Panc1 (cell line): ENCODE measurements at places on chromosomes 12 and 14.

DNA sequence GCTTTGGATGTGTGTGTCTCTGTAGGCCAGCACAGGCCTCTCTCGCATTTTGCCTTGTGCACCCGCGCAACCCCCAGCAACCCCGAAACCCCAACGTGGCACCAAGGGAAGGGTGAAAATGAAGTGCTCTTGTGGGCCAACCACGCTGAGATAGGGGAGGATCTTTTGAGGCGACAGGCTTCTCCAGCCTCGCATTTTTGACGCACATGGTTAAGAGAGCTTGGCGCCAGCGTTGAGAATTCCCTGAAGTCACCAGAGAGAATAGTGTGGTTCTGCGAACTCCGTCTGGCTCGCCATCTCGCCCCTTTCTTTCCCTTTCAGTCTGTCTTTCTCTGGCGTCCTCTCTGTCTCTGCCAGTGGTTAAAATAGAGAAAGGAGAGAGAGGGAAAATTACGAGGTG, 1.9 kb upstream of the TBX3 start:
- DNase-seq, result no peak

DNA sequence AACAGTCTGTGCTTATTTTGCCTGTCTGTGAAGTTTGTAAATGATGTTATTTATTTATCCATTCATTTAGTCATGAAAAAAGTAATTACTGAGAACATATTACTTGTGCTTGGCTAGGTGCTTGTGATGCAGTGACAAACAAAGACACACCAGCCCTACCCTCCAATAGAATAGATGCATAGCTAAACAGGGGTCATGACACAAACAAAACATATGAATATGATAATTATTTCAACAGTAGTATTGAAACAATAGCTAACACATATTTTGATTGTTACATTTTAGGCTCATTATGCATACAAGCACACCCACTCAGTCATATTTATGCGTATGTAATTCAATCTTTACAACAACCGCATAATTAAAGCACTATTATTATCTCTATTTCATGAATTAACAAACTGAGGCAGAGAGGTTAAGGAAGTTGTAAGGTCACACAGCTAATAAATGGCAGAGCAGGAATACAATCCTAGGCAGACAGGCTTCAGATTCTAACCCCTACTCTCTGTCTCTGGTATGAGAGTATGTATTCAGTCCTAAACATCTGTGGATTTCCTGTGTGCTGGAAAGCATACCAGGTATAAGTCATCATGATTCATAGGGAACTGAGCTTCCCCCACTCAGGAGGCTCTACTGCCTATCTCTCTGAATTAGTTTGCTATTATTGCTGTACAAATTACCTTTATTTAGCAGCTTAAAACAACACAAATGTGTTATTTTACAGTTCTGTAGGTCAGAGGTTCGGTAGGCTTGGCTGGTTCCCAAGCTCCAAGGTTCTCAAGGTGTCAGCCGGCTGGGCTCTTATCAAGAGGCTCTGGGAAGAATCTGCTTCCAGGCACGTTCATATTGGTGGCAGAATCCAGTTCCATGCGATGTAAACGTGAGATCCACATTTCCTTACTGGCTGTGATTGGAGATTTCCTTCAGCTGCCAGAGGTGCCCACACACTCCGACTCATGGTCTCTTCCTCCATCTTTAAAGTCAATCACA, 509.4 kb downstream of the GALC start:
- no peak for DNase-seq

DNA sequence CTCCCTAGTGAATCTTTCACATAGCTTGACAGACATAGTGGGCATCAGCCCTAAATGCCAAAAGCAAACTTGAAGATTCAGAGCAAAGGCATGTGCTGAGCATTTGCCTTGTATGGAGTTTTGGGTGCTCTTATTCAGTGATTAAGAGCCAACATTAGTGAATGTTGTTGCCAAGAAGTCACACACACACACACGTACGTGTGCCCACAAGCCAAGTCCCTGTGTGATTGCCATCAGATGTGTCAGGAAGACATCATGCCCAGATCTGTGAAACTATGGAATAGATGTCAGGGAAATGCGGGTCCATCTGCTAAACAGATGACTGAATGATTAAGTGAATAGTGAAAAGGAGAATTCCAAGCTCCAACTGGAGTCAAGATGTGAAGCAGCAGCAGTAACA, 149.0 kb downstream of the AKAP6 start:
- DNase-seq, result no peak

- DNase-seq, result no peak
Measured at GRCh38 chr12:104025771-104026170, 24.2 kb downstream of the GLT8D2 start.

DNA sequence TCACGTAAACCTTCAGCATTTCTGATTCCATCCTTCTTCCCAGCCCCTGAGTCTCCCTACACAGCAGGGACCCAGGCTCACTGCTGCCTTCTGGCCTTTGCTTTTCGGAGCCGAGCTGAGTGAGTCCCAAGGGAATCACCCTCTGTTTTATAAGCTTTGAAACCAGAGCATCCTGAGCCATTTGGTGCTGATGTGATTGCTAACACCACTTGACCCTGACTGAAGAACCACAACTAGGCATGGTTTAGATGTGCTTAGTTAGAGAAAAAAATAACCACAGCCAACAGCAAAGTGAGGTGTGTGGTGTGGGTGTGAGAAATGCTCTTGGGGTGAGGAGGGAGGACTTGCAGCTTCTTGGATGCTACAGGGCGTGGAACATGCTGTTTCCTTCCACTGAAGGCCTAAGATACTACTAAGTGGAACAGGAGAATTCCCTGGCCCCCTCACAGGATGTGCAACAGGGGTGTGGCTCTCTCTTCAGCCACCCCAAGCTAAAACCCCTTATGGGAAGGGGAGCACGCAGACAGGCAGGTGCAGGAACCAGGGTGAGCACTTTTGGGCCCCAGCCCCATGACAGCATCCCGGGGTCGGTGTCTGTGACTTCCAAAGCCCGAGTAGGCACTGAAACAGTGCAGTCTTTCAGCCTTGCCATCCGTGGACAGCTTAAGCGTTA, at the start of gene TC2N:
TC2N (minus strand) TSS at position 221 of the 673 bp plus-strand sequence. CDS start 53,767 bp downstream, outside the sequence.
- DNase-seq, result no peak

DNA sequence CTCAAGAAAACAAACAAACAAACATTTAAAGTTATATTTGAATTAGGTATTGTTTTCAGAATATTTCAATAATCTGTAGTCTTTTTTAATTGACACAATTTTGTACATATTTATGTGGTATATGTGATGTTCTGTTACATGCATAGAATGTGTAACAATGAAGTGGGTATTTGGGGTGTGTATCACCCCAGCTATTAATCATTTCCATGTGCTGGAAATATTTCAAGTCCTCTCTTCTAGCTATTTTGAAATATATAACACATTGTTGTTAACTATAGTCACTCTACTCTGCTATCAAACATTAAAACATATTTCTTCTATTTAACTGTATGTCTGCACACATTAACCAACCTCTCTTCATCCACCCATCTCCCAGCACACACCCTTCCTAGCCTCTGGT, 32.0 kb upstream of the SIX1 start:
- no peak for DNase-seq

GRCh38 chr12:69726922-69727321, 11.7 kb upstream of the RAB3IP start:
- no peak for DNase-seq

DNA sequence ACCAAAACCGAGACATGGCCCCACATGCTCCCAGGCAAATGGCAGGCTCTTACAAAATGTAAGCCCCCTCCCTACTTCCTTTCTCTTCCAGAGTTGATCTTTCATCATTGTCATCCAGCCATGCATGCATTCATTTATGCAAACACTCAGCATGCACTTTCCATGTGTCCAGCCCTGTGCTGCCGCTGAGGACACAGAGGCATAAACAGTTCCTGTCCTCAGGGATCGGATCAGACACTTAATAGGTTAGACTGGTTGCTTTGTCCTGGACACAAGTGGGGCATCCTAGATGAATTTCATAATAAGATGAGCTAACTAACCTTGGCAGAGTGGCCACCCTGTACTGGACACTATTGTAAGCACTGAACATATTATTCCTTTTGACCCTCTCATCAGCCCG, 23.1 kb downstream of the PRIMA1 start:
- no peak for DNase-seq

DNA sequence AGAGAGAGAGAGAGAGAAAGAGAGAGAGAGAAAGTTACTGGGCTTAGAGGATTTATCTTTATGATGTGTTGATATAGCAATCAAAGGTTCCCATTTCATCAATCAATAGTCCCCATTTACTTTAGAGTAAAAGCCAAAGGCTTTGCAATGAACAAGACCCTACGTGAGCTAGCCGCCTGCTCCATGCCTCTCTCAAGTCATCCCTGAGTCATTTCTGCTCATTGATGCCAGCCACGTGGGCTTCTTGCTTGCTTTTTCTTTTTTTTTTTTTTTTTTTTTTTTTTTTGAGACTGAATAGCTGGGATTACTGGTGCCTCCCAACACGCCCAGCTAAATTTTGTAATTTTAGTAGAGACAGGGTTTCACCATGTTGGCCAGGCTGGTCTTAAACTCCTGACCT, 70.9 kb downstream of the GPR135 start:
- no peak for DNase-seq

- DNase-seq, result no peak
Measured at GRCh38 chr12:115405471-115405860, 721.5 kb upstream of the TBX3 start.

DNA sequence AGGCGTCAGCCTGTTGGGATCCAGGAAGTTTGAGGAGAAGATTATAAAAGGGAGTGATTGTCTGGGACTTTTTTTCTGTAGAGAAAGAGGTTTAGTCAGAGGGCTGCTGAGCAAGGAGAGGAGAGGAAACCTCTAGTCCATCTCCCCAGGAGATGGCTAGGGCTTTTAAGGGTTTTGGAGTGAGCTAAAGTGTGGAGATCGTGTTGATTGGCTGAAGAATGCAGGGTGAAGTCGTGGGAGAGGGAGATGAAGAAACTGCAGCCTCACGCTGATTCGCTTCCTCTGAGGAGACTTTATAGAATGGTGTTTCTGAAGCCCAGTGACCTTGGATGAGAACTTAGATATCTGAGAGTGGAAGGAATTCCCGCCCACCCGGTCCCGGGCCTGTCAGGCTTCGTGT, 193.7 kb upstream of the PWP1 start:
- DNase-seq, result no peak

GRCh38 chr14:59830338-59830734, 40.2 kb downstream of the RTN1 start:
- DNase-seq, result no peak

GRCh38 chr12:7289743-7290142, 14.1 kb upstream of the ACSM4 start:
- DNase-seq, result no peak

DNA sequence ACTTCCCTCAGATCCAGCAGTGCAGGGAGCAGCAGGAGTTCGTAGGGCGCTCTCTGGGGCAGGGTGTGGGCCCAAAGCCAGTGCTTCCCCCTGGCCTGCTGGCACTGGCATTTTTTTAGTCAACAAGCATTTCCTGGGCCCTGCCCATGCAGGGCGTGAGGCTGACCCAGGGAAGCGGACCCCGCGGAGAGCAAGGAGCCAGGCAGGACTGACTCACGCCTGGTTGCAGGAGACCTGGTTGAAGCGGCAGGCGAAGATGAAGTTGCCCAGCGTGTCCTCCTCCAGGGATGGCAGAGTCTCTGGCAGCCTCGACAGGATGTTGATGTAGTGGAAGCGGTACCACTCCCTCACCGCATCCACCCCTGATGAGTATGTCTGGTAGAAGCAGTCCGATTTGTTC, 13.5 kb downstream of the SCNN1A start:
- no peak for DNase-seq

- DNase-seq, result no peak
Measured at GRCh38 chr12:53497461-53497860, 1.8 kb downstream of the MAP3K12 start.

GRCh38 chr14:49961270-49962222, 68.7 kb downstream of the ARF6 start:
- no peak for DNase-seq

GRCh38 chr12:28563936-28564335, 373.7 kb downstream of the CCDC91 start:
- no peak for DNase-seq

GRCh38 chr14:34199585-34199984, 248.7 kb upstream of the EGLN3 start:
- DNase-seq, result no peak

DNA sequence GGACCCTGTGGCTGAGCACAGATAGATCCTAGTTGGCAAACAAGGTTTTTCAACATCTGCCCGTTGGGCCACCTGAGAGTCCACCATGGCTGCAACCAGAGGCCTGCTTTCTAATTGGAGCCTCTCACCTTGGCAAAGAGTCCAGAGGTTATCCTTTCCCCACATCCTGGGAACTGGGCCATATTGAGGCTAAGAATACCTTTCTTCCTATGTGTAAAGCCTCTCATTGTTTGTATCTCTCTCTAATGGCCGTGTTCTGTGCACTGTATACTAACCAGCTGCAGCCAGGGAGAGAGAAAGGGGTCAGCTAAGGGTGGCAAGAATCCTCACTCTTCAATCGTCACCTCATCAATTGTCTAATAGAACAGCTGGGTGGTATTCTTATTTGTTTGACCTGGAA, 79.1 kb upstream of the ST8SIA1 start:
- DNase-seq, result no peak

DNA sequence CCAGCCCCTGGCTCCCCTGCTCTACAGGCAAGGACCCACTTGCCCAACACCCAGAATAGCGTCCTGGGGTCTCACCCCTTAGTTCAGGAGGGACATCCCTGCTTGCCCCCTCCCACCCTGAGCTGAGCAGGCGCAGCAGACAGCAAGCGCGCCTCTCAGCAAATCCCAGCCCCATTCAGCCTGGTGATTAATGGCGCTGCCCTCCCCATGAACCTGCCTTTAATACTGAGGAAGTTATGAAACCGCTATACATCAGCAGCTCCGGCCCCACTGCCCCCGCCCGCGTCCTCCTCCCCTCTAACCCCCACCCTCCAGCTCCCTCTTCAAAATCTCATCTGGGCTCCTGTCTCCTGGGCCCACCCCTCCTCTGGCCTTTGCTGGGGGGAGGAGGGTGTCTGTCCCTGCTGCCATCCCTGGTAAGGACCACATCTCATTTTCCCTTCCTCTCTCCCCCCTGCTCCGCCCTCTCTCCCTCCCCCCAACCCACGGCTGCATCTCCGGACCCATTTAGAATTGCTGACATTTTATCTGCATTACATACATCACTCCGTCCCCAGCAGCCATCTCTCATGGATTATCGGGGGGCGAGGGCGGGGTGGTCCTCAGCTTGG, 7.1 kb upstream of the SMUG1 start:
- no peak for DNase-seq

- no peak for DNase-seq
Measured at GRCh38 chr12:65916991-65917695, 92.9 kb downstream of the HMGA2 start.

DNA sequence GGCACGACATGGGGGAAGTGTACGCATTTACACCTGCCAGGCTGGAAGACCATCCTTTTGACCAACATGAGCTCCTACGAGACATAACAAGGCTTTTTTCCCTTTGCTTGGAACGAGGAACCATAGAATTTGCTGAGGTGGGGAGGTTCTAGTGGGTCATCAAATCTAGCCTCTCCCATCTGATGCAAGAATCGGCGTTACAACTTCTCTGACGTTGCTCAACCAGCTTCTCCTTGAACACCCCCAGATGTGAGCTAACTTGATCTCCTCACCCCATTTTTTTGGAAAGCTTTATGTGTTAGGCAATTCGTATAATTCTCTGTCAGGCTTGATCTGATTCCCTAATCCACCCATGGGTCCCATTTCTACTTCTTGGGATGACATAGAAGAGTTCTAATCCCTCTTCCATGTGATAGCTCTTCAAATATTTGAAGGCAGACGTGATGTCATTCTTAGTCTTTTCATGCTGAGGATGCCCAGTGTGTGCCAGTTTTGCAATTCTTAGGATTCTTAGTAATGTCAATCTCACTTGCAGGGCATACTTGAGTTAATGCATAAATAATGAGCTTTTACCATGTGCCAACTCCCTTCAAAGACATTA, 163.6 kb upstream of the PARP11 start:
- DNase-seq, result no peak
